ENCODE measurements at places on chromosomes 4 and X.
A peak's percentile ranks its signal among the peaks of the same experiment; 100 is the strongest.

GRCh38 chrX:22758807-22759481 lies 240.8 kb upstream of the DDX53 start:
- DNase-seq: no peak

GRCh38 chrX:19629541-19629940 lies 114.2 kb upstream of the MAP3K15 start:
- DNase-seq: no peak

DNA sequence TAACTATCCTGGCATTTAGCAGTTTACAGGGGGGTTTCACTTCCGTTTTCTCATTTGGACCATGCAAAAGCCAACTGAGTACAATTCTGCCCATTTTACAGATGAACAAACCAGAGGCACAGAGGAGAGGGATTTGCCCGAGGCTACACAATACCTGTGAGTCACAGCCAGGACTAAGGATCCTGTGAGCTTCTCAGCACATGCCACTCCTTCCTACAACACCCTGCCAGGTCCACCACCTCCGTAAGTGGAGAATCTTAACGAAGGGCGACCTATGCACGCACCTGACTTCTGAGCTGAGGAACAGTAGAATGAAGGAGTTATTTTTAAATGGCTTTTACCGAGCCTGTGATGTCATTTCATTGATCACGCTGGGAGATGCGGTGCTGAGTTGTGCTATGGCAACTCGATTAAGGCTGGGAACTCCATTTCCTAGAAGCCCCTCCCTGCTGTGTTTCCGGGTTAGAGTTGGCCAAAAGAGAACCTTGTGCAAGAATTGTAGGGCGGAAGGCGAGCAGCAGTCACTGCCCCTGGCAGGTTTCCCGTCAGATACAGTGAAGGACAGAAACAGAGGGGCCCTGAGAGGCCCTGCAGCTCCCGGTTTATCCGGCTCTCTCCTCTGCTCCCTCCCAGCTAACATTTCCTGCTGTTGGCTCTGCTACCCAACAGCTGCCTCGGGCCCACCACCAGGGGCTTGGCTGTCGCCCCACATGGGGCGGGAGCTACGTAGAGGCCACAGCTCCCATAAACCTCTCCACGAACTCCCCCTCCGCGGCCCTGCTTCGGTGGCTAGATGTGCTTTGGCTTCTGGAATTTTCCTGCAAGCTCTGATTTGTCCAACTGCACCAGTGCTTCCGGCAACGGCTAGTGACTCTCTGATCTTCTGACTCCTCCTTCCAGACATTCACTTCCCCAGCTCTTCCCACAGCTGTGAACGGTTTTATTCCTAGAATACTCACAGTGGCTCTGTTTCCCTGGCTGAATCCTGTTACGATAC lies 75.1 kb upstream of the USP9X start:
- peak; percentile 88 for DNase-seq

DNA sequence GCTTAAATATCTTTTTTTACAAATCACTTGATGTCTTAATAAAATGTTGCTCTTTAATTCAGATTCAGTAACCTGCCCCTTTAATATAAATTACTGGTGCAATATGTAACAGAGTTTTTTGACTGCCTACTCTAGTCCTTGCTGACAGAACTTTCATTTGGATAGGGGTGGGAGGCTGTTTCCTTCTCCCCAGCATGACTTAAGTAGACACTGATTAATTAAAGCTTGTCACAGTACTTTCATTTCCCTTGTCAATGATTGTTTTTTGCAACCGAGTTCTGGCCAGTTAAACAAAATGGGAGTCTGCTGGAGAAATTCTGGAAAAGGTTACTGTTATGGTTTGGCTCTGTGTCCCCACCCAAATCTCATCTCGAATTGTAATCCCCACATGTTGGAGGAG lies 37.3 kb upstream of the BBS12 start:
- no peak for DNase-seq

DNA sequence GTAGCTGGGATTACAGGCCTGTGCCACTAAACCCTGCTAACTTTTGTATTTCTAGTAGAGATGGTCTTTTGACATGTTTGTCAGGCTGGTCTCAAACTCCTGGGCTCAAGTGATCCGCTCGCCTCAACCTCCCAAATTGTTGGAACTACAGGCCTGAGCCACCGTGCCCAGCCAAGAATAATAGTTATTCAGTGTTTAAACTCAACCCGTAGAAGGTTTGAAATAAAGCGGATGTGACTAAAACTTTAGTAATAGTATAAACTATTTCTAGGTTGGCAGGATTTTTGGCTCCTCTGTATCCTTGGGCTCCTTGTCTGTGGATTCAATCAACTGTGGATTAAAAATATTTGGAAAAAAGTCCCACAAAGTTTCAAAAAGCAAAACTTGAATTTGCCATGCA lies 37.8 kb downstream of the PCDH10 start:
- DNase-seq: no peak

DNA sequence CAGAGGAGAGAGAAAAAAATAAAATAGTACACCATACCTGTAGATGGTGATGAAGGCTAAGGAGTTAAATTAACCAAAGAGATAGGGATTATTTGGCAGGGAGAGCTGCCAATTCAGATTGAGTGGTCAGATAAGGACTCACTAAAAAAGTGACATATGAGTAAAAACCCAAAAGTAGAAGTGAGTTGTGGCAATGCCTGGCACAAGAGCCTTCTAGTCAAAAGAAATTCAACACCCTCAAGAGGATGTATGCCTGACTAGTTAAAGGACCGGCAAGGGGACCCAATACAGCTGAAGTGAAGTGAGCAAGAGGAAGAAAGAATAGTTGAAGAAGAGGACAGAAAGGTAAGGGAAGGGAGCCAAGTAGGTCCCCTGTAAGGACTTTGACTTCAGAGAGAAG lies 34.9 kb downstream of the ELF2 start:
- no peak for DNase-seq

DNA sequence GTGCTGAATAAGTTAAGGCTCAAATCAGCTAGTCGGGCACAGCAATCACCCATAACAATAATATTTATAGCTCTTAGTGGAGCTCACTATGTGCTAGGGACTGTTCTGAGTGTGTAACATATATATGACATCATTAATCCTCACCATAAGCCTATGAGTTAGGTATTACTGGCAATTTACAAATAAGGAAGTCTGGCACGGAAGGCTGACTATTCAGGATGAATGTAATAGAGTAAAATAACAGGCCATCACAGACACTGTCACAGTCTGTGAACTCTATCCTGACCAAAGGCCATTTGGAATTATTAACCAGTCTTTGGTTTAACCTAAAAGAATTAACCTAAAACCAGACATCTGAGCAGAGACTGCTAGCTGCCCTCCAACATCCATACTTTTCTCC lies 119.3 kb downstream of the C4orf51 start:
- no peak for DNase-seq

DNA sequence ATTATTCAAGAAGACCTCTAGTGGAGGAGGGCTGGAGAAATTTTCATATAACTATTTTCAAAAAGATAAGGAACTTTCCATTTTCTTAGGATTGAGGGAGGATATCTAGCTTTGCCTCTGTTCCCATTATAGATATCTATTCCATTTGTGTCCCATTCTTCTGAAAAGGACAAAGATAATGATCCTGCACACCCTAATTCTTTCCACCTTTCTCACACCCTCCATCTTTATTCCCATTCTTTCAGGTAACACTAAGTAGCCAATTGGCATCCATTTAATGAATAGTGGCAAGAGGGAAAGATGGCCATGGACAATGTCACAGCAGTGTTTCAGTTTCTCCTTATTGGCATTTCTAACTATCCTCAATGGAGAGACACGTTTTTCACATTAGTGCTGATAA lies at the start of gene OR13H1:
Gene OR13H1 (plus strand): TSS at position 301 of the 400 bp plus-strand sequence. CDS start 0 bp downstream, at position 301.
- DNase-seq: no peak
